WTC11 (cell line): ENCODE measurements at places on chromosomes 11 and 22.

- no peaks in the 10 kb centered on the region for H3K27me3 ChIP-seq
- no peak overlapping the region for H3K27ac ChIP-seq
- peaks cover 14% of the 10 kb centered on the region for H3K4me1 ChIP-seq
- no peak for DNase-seq
- no peak overlapping the region for H3K4me3 ChIP-seq
These were observed 60.2 kb downstream of the PDHX start for GRCh38 chr11:34976496-34977088.

- DNase-seq: no peak
- H3K4me1 ChIP-seq: no peaks in the 10 kb centered on the region
- H3K4me3 ChIP-seq: no peak overlapping the region
- peaks cover 8% of the 10 kb centered on the region for H3K27me3 ChIP-seq
These were observed 55.7 kb upstream of the OR5AN1 start for GRCh38 chr11:59302991-59303390.

GRCh38 chr22:48301421-48301820, 1526.3 kb downstream of the BRD1 start:
- DNase-seq: no peak
- H3K27ac ChIP-seq: no peak overlapping the region
- no peaks in the 10 kb centered on the region for H3K36me3 ChIP-seq
- no peaks in the 10 kb centered on the region; the same call in 1 of the 2 replicates for H3K27me3 ChIP-seq
- no peak overlapping the region for H3K4me3 ChIP-seq

DNA sequence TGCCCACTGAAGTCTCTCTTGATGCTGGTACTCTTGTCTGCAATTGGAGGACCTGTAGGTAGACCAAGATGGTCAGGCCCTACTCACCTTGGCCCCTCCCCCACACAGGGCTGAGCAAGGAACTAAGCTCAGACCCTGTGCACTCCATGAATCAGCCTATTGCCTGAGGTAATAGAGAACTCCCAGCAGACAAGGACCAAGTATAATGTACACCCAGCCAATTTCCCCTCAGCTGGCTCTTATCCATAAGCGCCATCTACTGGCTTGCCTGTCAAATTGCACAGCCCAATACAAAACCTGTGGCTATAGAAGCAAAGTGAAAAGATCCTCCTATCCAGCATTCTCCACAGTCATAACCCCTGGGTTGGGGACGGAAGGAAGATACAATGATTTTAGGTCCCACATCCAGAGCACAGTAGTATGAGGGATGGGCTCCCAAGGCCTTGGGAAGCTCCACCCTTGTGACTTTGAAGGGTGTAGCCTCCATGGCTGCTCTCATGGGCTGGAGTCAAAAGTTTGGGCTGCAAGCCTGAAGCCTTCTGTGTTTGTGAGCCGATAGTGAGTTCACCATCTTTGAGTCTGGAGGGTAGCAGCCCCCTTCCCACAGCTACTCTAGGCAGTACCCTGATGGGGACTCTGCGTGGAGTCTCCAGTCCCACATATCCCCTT, 56.0 kb downstream of the GLYATL2 start:
- peaks cover 24% of the 10 kb centered on the region for H3K36me3 ChIP-seq
- no peak overlapping the region for H3K4me3 ChIP-seq
- no peak overlapping the region for H3K27ac ChIP-seq

DNA sequence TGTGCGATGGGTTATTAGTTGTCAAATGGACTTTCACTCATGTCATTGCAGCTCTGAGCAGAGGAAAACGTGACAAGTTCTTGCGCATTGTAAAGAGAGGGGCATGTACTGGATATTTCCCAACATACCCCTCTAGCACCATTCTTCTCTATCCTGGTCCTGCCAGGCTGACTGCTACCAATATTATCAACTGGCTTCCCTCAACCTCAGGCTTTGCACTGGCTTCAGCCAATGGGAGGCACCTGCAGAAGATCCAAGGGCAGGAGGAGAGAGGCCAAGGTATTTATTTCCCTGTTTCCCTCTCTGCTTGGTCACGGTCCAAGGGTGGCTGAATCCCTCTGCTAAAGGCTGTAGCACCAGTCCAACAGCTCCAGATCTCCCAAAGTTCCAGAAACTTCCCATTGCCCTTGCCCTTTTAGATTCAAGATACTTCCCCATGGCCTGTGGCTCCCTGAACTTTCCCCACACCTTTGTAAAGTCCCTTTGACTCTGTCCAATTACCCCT, 175.6 kb upstream of the NECTIN1 start:
- H3K4me1 ChIP-seq: peaks cover 34% of the 10 kb centered on the region
- H3K27ac ChIP-seq: no peak overlapping the region
- H3K27me3 ChIP-seq: no peaks in the 10 kb centered on the region; the same call in 1 of the 2 replicates
- H3K36me3 ChIP-seq: no peaks in the 10 kb centered on the region
- H3K4me3 ChIP-seq: no peak overlapping the region

DNA sequence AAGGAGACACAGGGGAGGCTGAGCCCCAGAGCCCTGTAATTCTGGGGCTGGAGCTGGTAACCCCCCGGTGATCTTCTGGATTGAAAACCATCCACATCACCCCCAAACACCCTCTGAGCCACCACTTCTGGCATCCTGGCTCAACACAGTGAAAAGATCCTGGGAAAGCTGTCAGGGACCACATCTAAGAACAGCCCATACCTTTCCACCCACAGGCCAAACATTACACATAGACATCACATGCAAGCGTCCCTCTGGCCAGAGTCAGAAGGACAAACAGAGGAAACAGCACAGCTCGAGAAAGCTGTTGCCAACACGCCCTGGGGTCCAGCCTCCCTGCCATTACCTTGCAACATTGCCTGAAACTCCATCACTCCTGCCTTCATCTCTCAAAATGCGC, 469.5 kb downstream of the SOX6 start:
- no peak for DNase-seq
- H3K4me3 ChIP-seq: no peak overlapping the region
- H3K27ac ChIP-seq: no peak overlapping the region
- no peaks in the 10 kb centered on the region for H3K27me3 ChIP-seq
- H3K36me3 ChIP-seq: no peaks in the 10 kb centered on the region

GRCh38 chr11:119918347-119918746, 189.3 kb upstream of the NECTIN1 start:
- H3K4me1 ChIP-seq: peaks cover 10% of the 10 kb centered on the region
- no peak for DNase-seq
- no peaks in the 10 kb centered on the region for H3K36me3 ChIP-seq
- peaks cover 5% of the 10 kb centered on the region for H3K27me3 ChIP-seq

GRCh38 chr11:17421781-17422180, 33.3 kb upstream of the KCNJ11 start:
- DNase-seq: no peak
- H3K27ac ChIP-seq: no peak overlapping the region
- H3K4me1 ChIP-seq: peaks cover 19% of the 10 kb centered on the region
- H3K27me3 ChIP-seq: no peaks in the 10 kb centered on the region; the same call in 1 of the 2 replicates
- no peaks in the 10 kb centered on the region for H3K36me3 ChIP-seq
- no peak overlapping the region for H3K4me3 ChIP-seq

GRCh38 chr11:80086496-80087055, 645.7 kb upstream of the TENM4 start:
- no peaks in the 10 kb centered on the region for H3K27me3 ChIP-seq
- H3K36me3 ChIP-seq: no peaks in the 10 kb centered on the region
- no peak overlapping the region for H3K27ac ChIP-seq
- no peak for DNase-seq
